ENCODE measurements at places on chromosomes 2 and 18.

DNA sequence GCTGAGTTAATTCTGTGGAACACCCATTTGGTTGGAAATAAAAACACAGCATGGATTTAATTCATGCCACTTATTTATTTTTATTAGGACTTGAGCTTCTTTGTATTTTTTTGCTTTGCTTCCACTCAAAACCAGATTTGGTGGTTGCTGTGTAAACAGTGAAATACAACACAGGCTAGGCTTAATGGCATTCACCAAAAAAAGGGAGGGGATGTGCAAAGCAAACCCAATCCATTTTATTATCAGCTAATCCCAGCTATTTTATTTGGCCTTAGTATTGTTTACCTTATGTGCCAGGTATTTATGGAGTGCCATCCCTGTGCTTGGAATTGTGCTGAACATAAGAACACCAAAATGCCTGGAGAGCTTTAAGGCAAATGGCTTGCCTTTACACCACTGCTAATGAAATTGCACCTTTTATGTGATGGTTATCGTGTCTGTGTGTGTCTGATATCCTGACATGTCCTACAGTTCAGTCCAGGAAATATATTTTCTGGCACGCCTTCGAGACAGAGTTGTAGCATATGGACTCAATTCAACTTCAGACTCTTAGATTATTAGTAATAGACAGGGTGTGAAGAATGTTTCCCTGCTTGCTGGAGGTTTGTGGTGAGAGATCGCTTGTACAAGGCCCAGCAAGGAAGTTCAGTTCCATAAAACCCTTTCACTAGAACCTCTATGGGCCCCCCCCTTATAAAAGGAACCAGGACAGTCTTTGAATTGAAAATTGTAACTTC is 99.6 kb downstream of the PRPF40A start:
- DNase-seq: no peak

DNA sequence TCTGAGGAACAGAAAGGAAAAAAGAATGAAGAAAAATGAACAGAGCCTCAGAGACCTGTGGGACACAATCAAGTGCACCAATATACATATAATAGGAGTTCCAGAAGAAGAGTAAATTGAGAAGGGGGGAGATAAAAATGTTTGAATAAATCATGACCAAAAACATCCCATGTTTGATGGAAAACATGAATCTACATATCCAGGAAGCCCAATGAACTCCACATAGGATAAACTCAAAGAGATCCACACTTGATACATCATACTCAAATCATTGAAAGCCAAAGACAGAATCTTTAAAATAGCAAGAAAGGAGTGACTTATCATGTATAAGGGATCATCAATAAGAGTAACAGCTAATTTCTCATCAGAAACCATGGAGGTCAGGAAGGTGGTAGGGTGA is 80.0 kb downstream of the COA5 start:
- DNase-seq: no peak

- DNase-seq: no peak
Observed at GRCh38 chr2:117087535-117088291, 726.8 kb upstream of the DDX18 start.

DNA sequence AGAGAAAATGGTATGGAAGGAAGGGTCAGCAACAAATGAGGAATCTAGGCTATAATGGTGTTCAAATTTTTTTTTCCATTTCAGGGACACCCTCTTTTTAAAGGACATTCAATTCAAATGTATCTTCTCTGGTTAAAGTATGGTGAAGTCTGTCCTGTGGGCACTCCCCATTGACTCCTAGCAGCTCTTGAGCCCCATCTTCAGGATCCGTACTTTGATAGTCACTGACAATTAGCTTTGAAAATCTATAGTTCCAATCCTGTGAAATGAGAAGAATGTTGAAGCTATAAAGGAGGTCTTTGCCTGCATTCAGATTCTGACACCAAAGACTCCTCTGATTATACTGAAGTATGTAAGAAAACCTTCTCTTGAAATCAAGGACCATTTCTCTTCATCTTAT is 43.3 kb downstream of the KCNH7 start:
- DNase-seq: no peak

DNA sequence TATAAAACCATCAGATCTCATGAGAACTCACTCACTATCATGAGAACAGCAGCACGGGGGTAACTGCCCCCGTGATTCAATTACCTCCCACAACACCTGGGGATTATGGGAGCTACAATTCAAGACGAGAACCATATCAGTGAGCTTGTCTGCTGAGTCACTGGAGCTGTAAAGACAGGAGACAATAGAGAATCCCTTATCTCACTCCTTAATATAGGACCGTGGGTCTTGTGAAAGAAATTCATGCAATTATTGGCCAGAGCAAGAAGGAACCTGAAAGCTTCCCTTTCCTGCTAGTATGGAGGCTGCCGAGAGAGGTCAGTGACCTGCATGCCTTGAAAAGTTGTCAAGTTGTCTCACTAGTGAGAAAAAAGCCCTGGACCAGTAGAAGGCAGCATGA is 9.5 kb upstream of the TNFAIP6 start:
- no peak for DNase-seq

- DNase-seq: no peak
Observed at GRCh38 chr2:118698564-118698963, 148.9 kb downstream of the EN1 start.

GRCh38 chr2:213238753-213239495 is 45.3 kb upstream of the SPAG16 start:
- no peak for DNase-seq
